ENCODE measurements at places on chromosomes 16 and 17. TPM values are rescaled to one million over a fixed set of nuclear protein-coding genes. Genes with fewer than 3 reads are reported as not detected.

SCNN1B gene
- total RNA-seq: 0.37 TPM

LGALS9B gene
- 0.20 TPM for total RNA-seq

NGFR gene
- total RNA-seq: 6.1 TPM

TNFRSF17 gene
- total RNA-seq: not detected

STX1B gene
- 1.6 TPM for total RNA-seq

PRAC2 gene
- not detected for total RNA-seq

AGRP gene
- total RNA-seq: not detected

INCA1 gene
- 0.74 TPM for total RNA-seq

DNAAF8 gene
- total RNA-seq: 1.0 TPM

TP53TG3 gene
- not detected for total RNA-seq

UNC45B gene
- total RNA-seq: not detected

RAPGEFL1 gene
- total RNA-seq: 9.7 TPM

ABCA3 gene
- 5.4 TPM for total RNA-seq

NTN3 gene
- 0.30 TPM for total RNA-seq

EIF5A gene
- 1,139 TPM for total RNA-seq

IL21R gene
- total RNA-seq: 1.2 TPM

CETP gene
- not detected for total RNA-seq

C17orf67 gene
- 0.84 TPM for total RNA-seq

CTRL gene
- 3.4 TPM for total RNA-seq

TAC4 gene
- total RNA-seq: not detected

RHOT1 gene
- total RNA-seq: 33.3 TPM

SPNS3 gene
- 0.37 TPM for total RNA-seq

C16orf89 gene
- total RNA-seq: 0.49 TPM

CLEC19A gene
- not detected for total RNA-seq

ALOX15B gene
- total RNA-seq: 0.30 TPM

BEAN1 gene
- total RNA-seq: 0.61 TPM

CCL17 gene
- not detected for total RNA-seq

HIGD1B gene
- total RNA-seq: not detected

OSGIN1 gene
- 19.8 TPM for total RNA-seq

GPR179 gene
- 0.17 TPM for total RNA-seq

CBFB gene
- 101 TPM for total RNA-seq

PGP gene
- total RNA-seq: 32.6 TPM

All from HCT116 (cell line).